ENCODE measurements at places on chromosomes 4 and X.
A peak's percentile ranks its signal among the peaks of the same experiment; 100 is the strongest.

DNA sequence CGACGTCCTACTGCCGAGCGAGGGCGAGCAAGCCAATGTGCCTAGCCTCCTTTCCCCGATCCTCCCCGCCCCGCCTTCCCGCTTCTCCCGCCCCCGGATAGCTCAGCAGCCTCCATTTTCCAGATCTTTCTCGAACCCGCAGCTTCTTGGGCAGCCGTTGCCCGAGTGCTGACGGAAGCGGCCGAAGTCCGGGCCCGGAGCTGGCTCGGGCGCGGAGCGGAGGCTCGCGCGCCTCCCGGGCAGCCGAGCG is 172 bp upstream of the HSPA4L start:
- no peak for DNase-seq

GRCh38 chr4:103415801-103416200 is 217.7 kb upstream of the CENPE start:
- no peak for DNase-seq

DNA sequence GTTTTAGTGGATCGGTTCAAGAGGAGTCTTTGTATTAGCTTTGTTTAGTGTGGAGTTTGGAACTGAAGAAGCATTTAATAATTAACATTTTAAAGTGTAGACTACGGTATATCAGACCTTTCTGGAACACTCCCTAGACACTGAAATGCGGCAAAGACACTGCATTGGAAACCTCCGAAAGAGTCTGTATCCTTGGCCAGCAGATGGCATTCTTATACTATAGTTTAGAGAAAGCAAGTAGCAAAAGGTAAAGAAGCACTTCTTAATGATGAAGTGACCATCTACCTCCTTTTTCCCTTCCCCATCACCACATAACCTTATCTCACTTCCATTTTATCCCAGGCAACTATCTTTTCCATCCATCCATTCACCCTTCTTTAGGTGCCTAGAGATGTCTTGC is 7.6 kb downstream of the FABP2 start:
- peak; percentile 54 for DNase-seq

GRCh38 chrX:49230500-49231232 is 2.5 kb downstream of the CACNA1F start:
- peak; percentile 64 for DNase-seq

DNA sequence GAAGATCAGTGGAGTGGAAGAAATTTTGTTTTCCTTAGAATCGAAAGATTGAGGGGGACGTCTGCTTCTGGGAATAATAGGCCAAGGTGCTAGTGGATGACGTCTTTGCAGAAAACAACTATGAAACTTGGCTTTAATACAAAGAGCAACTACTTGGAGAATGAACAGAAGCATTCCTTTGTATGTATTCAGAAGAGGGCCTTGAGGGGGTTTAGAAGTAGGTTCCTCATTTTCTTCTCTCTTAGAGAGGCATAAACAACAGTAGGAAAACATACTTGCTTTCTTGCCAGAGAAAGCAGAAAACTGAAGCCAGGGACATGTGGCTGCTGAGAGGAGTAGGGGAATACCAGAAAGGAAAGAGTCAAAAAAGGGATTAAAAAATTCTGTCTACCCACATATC is 167.8 kb downstream of the ZNF330 start:
- no peak for DNase-seq

DNA sequence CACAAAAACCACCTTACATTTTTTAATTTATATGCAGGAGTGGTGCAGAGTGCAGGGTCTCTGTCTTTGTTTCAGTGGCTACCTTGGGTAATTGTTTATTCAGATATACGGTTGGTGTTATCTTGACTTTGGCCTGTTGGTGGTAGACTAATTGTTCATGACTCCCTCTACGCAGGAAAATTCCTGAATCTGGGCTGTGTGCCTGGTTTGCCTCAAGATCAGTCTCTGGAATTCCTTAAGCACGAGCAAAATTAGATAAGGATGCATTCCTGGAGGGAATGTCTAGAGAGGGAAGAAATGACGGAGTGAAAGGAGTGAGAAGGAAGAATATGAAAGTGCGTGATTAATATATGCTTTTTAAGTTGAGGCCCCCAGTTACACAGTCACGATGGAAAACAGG is 576.9 kb upstream of the PCDH10 start:
- no peak for DNase-seq

- DNase-seq, result no peak
Measured at GRCh38 chr4:52052475-52052780, 1.3 kb downstream of the SPATA18 start.

GRCh38 chrX:38799995-38800580 is 1.2 kb upstream of the MID1IP1 start:
- no peak for DNase-seq

- DNase-seq, result peak; percentile 0
Measured at GRCh38 chrX:78375894-78376293, 48.5 kb upstream of the CYSLTR1 start.

DNA sequence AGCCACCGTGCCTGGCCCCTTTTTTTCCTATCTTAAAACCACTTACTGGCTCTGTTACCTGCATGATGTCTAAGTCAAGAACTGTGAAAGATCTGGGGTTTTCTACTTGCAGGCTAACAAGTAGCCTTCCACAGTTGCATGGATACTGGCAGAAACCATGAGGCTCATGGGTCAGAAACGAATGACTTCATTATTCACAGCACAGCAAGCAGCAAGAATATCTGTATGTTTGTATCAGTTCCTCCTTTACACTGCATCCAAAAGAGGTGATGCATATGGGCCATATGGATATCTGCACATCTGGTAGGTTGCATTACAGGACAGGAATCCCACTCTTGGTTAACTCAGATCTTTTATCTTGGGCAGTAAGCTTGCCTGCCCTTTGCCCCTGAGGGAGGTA is 154.9 kb upstream of the NUDT6 start:
- no peak for DNase-seq

GRCh38 chrX:132778917-132779316 is 179.5 kb downstream of the HS6ST2 start:
- DNase-seq, result no peak

DNA sequence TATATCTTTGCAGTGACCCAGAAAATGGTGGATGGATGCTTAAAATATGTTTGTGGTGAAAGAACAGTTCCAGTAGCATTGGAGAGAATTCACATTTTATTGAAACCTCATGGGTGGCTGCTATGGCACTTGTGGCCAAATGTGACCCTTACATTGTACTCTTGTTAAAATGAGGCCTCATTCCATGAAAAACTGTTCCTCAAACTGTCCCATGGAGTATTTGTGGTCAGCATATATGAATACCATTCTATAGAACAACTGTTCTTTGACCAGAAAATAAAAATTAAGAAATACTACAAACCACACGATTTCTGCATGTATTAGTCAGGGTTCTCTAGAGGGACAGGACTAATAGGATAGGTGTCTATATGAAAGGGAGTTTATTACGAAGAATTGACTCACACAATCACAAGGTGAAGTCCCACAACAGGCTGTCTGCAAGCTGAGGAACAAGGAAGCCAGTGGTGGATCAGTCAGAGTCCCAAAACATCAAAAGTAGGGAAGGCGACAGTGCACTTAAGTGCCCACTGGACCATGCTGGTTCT is 35.1 kb downstream of the GEMIN8 start:
- no peak for DNase-seq

DNA sequence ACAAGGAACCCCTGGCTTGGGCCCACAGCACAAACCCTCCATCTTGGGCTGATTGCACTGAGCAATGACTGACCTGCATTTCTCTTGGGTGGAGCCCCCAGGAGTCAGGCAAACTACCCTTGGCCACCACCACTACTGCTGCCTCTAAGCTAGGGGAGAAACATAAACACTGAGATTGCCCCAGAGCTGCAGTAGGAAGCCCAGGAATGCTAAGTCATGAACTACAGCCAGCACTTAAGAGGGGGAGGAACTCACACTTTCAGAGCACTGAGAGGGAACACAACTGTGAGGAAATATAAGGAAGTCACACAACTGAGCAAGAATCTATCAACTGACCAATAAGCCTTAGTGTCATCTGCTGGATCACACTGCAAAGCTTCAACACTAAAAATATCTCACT is 111.6 kb upstream of the PPP3CA start:
- no peak for DNase-seq

DNA sequence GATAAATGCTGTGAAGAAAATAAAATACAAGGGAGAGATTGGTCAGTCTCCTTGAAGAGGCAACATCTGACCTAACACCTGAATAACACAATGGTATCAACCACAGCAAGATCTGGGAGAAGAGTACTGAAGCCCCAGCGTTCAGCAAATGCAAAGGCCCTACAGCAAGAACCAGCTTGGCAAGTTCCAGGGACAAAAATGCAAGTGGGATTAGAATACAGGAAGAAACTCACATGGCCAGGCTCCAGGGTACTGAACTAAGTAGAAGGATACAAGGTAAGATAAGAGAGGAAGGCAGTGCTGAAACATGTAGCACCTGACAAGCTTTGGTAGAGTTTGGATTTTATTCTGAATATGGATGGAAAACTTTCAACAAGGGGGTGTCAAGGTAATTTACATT is 3.6 kb downstream of the SMIM14 start:
- DNase-seq, result no peak

DNA sequence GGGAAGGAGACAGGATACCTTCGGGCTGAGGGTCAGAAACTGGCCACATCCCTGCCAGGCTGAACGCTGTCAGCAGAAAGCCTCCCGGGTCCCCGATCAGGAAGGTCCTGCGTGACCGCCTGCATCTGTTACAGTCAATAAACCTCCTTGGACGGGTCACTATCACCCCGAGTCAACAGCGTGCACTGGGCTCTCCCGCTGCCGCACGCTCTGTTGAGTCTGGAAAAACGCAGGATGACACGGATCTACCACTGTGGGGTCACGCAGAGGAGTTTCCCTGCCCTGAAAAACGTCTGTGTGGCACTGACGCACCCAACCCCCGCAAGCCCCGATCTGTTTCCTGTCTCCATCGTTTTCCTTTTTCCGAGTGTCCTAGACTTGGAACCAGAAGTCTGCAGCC is 12.1 kb downstream of the PPP2R3B start:
- no peak for DNase-seq

DNA sequence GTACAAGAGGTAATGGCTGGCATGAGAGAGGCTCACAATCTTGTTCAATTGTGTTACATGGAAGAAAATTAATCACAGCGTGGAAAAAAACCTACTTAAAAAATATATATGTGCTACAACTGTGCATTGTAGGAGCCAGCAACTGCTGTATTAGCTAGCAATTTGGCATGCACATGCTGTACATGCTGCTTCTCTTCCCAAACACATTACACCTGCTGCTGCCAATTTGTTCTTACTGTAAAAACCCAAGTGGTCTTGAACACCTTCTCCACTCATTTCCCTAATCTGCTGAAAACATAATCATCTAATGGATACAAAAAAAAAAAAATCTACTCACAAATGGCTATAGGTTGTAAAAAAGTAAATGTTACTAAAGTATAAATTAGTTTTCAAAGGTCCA is 264.2 kb downstream of the INPP4B start:
- no peak for DNase-seq

GRCh38 chrX:20393944-20394343 is 127.2 kb upstream of the RPS6KA3 start:
- no peak for DNase-seq

- no peak for DNase-seq
Measured at GRCh38 chr4:122244764-122245163, 92.6 kb downstream of the BLTP1 start.

- DNase-seq, result no peak
Measured at GRCh38 chrX:16649858-16650257, at the start of gene S100G. Gene S100G, plus strand, starts transcription at chrX:16650158. Its CDS starts 849 bp downstream, at chrX:16651007.

DNA sequence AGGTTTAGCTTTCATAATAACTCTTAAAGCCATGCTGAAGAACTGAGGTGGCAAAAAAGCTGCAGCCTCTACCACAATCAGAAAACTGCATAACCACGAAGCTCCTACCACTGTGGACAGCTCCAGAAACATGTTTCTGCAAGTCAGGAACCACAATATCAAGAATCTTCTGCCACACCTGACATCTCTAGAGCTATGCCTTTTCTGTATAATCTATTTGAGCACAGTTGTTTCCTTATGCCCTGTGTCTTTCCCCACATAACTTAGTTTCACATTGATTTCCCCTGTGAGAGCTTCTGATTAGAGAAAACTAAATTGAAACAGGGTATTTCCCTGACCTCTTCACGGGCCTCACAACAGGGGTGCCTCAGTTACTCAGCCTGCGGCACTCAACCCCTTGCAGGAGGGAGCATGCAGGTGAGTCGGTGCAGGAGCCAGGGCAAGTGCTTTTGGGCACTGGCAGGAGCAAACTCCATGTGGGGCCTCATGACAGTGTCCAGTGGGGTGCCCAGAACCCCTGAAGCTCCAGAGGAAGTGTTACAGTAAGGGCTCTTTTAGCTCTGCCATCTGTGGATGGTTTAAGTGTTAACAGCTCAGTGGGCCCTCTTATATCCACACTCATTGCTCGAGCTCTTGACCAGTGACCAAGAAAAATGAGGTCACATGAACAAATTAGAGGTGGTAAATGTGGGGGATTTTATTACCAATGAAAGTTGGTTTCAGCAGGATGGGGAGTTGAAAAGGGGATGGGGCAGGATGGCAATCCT is 132.8 kb upstream of the BMP3 start:
- DNase-seq, result no peak

DNA sequence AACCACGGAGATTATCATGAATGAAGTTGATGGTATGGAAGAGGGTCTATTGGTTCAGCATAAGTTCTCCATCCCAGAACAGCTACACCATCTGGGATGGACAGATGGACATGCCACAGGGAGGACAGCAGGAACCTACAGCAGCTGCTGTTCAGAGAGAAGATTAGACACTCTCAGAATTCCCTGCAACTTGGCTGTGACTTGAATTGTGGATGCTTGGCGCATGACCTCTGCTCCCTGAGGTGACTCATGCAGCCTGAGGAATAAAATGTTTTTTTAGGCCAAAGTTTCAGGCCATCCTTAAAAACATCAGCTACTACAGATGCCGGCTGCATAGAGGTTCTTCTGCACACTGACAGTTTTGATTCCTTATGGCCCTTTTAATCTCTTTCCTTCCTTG is 97.3 kb downstream of the RS1 start:
- no peak for DNase-seq

GRCh38 chr4:141660880-141661279 is 24.5 kb downstream of the IL15 start:
- no peak for DNase-seq

DNA sequence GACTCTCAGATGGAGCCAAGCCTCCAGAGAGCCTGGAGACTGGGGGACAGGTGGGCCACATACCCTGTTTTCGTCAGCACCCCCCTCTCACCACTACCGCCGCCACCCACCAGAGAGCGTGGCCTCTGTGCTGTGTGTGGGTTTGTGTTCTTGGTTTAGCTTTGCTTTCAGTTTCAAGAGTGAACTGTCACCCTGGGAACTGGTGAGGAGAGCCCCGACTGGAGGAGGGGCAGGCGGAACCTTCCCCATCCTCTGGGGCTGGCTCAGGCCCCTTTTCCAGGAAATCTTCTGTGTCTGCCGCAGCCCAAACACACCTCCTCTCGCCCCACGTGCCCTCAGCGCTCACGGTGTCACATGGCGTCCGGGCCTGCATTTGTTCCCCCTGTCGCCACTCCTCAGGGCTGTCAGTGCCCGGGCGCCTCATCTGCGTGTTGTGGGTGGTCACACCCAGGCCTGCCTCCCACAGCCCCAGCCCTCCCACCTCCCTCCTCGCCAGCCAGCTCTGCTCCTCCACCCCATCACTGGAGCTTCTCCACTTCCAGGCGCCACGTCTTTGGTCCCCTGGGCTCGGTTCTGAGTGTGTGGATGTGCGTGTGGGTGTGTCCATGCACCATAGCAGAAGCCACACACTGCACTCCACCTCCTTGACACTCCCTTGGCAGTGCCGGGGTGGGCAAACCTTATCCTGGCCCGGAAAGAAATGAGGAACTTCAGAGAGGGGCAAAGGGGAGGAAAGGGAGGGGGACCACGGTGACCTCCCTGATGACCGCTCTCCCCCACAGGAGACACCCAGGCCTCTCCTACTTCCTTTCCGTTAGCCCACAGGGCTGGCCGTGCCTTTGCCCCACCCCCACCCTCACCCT is 27.8 kb downstream of the ELF4 start:
- peak; percentile 82 for DNase-seq

GRCh38 chr4:76235915-76236314 is 15.6 kb upstream of the FAM47E start:
- DNase-seq, result no peak
